ENCODE measurements at places on chromosomes 7 and 10. TPM values are rescaled to one million over a fixed set of nuclear protein-coding genes. Genes with fewer than 3 reads are reported as not detected.

- DNase-seq, result no peak
Observed at GRCh38 chr7:22358820-22359697, 2.1 kb upstream of the RAPGEF5 start.

DNA sequence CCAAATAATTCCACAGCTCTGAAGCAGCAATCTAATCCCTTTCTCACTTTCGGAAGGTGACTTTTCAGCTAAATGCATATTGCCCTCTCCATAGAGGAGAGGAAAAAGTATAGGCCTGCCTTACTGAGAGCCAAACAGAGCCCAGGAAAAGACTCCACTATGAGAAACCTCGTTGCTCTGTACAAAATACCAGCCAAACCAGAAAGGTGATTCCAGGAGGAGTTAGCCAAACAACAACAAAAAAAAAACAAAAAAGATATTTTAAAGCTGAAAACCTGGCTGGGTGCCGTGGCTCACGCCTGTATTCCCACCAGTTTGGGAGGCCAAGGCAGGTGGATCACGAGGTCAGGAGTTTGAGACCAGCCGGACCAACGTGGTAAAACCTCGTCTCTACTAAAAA lies 70.5 kb downstream of the HOXA1 start:
- no peak for DNase-seq

DNA sequence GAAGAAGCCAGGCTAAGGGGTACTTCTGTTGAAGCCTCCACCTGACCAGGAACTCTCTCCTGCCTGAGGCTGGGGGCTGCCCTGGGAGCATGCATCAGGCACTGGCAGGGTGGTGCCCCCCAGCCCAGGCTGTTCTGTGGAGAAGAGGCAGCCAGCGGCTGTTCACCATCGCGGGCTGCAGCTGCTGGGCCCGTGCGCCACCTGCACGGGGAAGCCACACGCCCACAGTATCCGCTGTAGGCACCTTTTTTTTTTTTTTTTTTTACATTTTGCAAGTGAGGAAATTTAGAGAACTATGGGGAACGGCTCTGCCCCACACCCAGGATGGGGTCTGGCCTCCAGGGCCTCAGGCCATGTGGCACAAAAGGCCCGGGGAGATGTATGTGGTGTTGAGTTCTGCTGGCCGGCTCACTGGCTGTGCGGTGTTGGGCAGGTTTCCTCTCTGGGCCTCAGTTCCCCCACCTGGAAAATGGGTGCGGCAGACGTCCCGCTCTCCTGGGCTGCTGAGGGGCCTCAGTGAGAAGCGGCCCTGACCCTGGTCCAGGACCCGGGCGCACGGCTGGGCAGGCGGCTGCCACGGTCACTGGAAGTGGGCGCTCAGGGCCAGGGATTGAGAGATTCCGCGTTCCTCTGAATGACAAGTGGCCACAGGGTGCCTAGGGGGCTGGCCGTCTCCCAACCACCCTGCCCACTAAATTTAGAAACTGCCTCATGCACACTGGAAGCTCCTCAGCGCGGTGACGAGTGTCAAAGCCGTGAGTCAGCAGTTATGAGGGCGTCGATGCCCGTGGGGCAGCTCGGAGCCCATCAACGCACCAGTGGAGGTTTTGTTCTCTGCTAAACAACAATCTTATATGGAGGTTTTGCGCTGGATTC lies 8.8 kb upstream of the INTS1 start:
- peak; percentile 96 for DNase-seq

DNA sequence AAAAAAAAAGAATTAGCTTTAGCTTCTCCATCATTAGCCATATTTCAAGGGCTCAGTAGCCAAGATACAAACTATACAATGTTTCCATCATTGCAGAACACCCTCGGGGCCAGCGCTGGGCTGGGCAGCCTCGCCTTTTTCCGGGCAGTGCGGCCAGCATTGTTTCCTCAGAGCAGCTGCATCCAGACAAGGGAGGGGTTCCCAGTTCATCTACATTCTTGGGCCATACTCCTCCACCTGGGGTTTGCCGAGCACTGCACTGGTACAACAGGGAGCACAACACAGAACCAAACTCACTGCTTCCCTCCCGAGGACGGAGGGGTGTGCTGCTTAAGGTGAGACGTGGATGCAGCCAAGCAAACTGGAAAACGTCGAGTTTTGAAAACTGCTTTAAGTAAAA lies 2.4 kb upstream of the PKD1L1 start:
- DNase-seq, result peak; percentile 34

- no peak for DNase-seq
Observed at GRCh38 chr10:78620985-78621799, 447.6 kb upstream of the ZMIZ1 start.

- DNase-seq, result no peak
Observed at GRCh38 chr7:36710186-36710791, 14.0 kb downstream of the AOAH start.

- no peak for DNase-seq
Observed at GRCh38 chr10:74178042-74178791, 27.2 kb downstream of the ADK start.

GRCh38 chr10:66717231-66717981 lies 208.4 kb upstream of the LRRTM3 start:
- no peak for DNase-seq

DNA sequence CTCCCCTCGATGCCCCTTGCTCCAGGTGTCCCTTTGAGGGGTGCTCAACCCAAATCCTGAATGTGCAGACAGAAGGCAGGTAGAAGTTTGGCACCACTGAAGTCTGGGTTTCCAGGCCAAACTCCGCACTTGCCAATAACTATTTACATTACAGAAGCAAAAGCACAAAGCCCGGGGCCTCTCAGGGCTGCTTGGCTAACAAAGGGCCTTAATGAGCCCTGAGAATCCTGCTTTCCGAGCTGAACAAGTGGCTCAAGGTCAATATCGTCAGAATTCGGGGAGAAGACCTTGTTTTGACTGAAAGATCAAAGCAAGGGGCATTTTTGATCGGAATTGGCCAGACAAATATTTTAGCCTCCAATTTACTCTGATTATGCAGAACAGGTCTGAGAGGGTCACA lies 189.9 kb downstream of the HERPUD2 start:
- DNase-seq, result no peak

DNA sequence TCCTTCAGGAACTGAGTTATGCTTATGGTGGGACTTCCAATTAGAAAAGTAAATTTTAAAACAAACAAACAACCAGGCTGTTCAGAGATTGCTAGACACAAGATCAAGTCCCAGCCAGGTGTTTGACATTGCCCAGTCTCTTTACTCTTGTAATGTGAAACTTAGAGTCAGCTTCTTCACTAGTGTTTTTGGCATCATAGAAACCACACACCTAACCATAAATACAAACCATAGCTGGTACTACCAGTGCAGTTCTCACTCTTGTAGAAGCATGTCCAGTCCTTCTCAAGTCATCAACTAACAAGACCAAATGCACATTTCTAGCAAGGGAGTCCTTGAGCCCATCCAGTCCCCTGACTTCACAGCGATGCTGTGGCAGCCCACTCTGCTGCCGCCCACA lies 339.9 kb downstream of the GFRA1 start:
- DNase-seq, result no peak

- DNase-seq, result no peak
Observed at GRCh38 chr10:65861249-65861648, 1064.6 kb upstream of the LRRTM3 start.

The SPDYE2 gene
- total RNA-seq, result not detected

The OPALIN gene
- not detected for total RNA-seq

The TEX47 gene
- total RNA-seq, result not detected

The GDF2 gene
- not detected for total RNA-seq

The SDHAF3 gene
- total RNA-seq, result 10.0 TPM

The ATXN7L1 gene
- total RNA-seq, result 14.2 TPM

The HPSE2 gene
- not detected for total RNA-seq

The IL6 gene
- not detected for total RNA-seq

All from osteocyte (in vitro differentiated cells).